ENCODE measurements at places on chromosomes 12 and 14. TPM values are rescaled to one million over a fixed set of nuclear protein-coding genes. Genes with fewer than 3 reads are reported as not detected.

GRCh38 chr12:668090-668481, 4.8 kb upstream of the NINJ2 start:
- no peaks in the 10 kb centered on the region for H3K27me3 ChIP-seq
- DNase-seq = no peak
- H3K27ac ChIP-seq = no peak overlapping the region
- H3K36me3 ChIP-seq = no peaks in the 10 kb centered on the region
- no peaks in the 10 kb centered on the region for H3K4me1 ChIP-seq

- no peaks in the 10 kb centered on the region for H3K36me3 ChIP-seq
- no peak overlapping the region for H3K27ac ChIP-seq
- no peaks in the 10 kb centered on the region for H3K27me3 ChIP-seq
- no peak overlapping the region for H3K4me3 ChIP-seq
These were observed 6.9 kb downstream of the ALDH6A1 start for GRCh38 chr14:74077401-74077800.

DNA sequence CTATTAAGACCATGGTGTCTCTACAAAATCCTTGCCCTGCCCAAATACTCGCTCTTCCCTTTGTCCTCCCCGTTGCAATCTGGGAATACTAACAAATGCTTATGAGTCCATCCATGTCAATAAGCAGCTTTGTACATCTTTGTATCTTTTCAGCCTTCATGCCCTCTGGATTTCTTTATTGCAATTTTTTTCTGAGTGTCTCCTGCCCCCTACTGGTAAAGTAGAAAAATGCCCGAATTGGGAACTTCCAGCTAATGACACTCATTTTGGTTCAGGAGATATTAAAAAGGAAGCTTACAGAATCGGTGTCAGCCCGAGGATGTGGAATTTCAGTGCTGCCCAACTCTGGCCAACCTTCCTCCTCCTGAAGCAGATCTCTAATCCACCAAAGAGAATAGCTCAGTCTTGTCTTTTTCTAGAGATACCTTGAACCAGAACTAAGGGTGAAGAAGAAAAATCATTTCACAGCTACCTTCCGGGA, 46.0 kb downstream of the SH2B3 start:
- H3K27ac ChIP-seq = no peak overlapping the region
- no peaks in the 10 kb centered on the region for H3K27me3 ChIP-seq
- DNase-seq = no peak
- no peaks in the 10 kb centered on the region for H3K4me1 ChIP-seq
- no peaks in the 10 kb centered on the region for H3K36me3 ChIP-seq

DNA sequence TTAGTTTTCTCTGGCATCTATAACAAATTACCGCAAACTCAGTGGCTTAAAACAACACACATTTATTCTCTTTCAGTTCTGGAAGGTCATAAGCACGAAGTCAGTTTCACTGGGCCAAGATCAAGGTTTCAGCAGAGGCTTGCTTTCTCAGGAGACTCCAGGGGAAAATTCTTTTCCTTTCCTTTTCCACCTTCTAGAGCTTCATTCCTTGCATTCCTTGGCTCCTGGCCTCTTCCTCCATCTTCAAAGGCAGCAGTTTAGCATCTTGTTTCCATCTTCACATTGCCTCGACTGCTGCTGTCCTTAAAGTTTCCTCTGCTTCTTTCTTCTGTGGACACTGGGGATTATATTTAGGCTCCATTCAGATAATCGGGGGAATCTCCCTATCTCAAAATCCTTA, 106.1 kb downstream of the PDE3A start:
- H3K27me3 ChIP-seq = no peaks in the 10 kb centered on the region
- H3K27ac ChIP-seq = no peak overlapping the region
- no peak overlapping the region for H3K4me3 ChIP-seq
- H3K36me3 ChIP-seq = no peaks in the 10 kb centered on the region

GRCh38 chr14:43014338-43014737, 1407.7 kb downstream of the LRFN5 start:
- no peak for DNase-seq
- H3K36me3 ChIP-seq = no peaks in the 10 kb centered on the region
- H3K4me3 ChIP-seq = no peak overlapping the region
- H3K27me3 ChIP-seq = no peaks in the 10 kb centered on the region
- H3K27ac ChIP-seq = no peak overlapping the region

- H3K4me1 ChIP-seq = no peaks in the 10 kb centered on the region
- no peak for DNase-seq
- no peak overlapping the region for H3K27ac ChIP-seq
- H3K36me3 ChIP-seq = no peaks in the 10 kb centered on the region
- H3K27me3 ChIP-seq = no peaks in the 10 kb centered on the region
These were observed 510.5 kb upstream of the LRFN5 start for GRCh38 chr14:41096131-41096530.

DNA sequence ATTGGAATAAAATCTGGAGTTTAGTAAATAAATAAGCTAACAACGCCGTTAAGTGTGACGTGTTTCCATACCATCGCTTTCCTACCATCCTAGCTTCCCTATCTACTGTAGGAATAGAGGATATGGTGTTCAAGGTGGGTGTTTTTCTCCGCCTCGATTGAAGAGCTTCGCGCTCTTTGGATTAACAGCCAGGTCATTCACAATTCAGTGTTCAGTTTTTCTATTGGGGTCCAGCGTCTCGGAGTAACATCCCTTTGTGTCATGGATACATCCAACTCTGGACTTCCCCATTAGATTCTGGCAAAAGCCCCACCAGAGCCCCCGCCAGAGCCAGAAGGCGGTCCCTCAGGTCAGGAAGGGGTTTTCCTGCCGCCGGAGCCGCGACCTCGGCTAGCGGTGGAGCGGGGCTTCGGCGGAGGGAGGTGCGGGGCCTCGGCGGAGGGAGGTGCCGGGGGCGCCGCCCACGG, 1.2 kb upstream of the SRGAP1 start:
- peak overlapping the region; percentile 84 for H3K4me3 ChIP-seq
- peak overlapping the region; percentile 92 for H3K27ac ChIP-seq
- H3K36me3 ChIP-seq = no peaks in the 10 kb centered on the region
- DNase-seq = no peak
- H3K4me1 ChIP-seq = no peaks in the 10 kb centered on the region
- H3K27me3 ChIP-seq = no peaks in the 10 kb centered on the region

- no peak overlapping the region for H3K4me3 ChIP-seq
- no peak for DNase-seq
- no peaks in the 10 kb centered on the region for H3K27me3 ChIP-seq
- H3K36me3 ChIP-seq = no peaks in the 10 kb centered on the region
- no peak overlapping the region for H3K27ac ChIP-seq
- no peaks in the 10 kb centered on the region for H3K4me1 ChIP-seq
These were observed 70.7 kb downstream of the NOVA1 start for GRCh38 chr14:26527095-26527494.

DNA sequence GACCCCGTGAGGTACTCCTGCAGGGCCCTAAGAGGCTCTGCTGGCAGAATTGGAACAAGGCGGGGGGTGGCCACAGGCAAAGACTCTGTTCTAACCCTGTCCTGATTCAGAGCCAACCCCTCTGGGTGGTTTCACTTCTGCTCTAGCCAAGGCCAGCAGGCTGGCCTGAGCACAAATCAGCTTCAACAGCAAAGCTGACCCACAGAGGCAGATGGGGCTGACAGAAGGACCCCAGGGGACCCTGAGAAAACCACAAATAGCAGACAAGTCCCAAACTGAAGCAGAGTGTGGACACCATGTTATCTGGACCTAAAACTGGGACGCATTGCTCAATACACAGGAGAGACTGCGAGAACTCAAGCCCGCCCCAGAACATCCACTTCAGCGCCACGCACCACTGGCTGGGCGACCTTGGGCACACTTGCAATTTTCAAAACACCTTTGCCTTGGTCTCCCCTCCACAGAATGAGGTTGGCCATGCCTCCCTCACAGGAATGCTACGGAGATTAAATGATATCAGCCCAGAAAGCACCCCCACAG, 76.4 kb upstream of the DICER1 start:
- H3K27ac ChIP-seq = no peak overlapping the region
- H3K27me3 ChIP-seq = no peaks in the 10 kb centered on the region
- peak; percentile 67 for DNase-seq
- no peak overlapping the region for H3K4me3 ChIP-seq
- H3K36me3 ChIP-seq = no peaks in the 10 kb centered on the region
- peaks cover 4% of the 10 kb centered on the region for H3K4me1 ChIP-seq

- H3K36me3 ChIP-seq = no peaks in the 10 kb centered on the region
- peak overlapping the region; percentile 49 for H3K27ac ChIP-seq
- H3K27me3 ChIP-seq = no peaks in the 10 kb centered on the region
- H3K4me1 ChIP-seq = no peaks in the 10 kb centered on the region
These were observed 39.8 kb downstream of the ELK3 start for GRCh38 chr12:96233939-96234461.

GRCh38 chr12:81819991-81820633, 61.0 kb upstream of the PPFIA2 start:
- H3K36me3 ChIP-seq = no peaks in the 10 kb centered on the region
- no peak for DNase-seq
- H3K4me3 ChIP-seq = no peak overlapping the region
- no peak overlapping the region for H3K27ac ChIP-seq

GRCh38 chr14:76753541-76754198, 7.6 kb upstream of the VASH1 start:
- no peaks in the 10 kb centered on the region for H3K36me3 ChIP-seq
- no peak for DNase-seq
- no peak overlapping the region for H3K27ac ChIP-seq
- H3K4me1 ChIP-seq = no peaks in the 10 kb centered on the region
- no peak overlapping the region for H3K4me3 ChIP-seq

DNA sequence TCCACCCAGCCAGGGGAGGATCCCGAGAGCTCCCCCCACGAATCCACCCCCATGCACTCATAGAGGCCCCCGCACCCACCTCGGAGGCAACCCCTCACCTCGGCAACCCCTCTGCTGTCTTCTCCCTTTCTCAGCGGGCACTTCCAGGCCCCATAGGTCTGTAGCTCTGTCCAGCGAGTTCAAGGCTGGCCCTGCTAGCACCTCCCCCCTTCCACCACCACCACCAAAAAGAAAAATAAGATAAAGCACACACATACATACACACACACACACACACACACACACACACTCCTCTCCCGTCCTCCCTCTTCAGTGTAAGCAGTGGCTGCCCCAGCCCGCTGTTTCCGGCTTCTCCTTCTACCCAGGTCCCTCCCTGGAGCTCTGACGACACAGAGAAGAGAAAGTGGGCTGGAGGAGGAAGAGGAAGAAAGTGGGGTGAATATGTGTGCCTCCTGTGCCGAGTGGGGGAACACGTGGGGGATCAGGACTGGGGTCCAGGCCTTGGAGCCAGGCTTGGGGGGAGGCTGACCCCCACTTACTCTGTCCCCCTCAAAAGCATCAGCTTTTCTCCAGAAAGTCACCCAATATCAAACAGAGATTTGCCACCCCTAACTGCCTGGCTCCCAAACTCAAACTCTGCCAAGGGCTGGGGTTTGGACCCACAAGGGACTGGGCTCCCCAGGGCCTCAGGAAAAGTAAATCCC, at the start of gene STAT6:
Gene STAT6 (minus strand): TSS at position 332 of the 704 bp plus-strand sequence. CDS start 3,084 bp downstream, outside the sequence.
- peak; percentile 96 for DNase-seq
- peaks cover 48% of the 10 kb centered on the region for H3K4me1 ChIP-seq
- no peaks in the 10 kb centered on the region for H3K27me3 ChIP-seq
- peak within 1 kb of the TSS; percentile 81 for H3K4me3 ChIP-seq

DNA sequence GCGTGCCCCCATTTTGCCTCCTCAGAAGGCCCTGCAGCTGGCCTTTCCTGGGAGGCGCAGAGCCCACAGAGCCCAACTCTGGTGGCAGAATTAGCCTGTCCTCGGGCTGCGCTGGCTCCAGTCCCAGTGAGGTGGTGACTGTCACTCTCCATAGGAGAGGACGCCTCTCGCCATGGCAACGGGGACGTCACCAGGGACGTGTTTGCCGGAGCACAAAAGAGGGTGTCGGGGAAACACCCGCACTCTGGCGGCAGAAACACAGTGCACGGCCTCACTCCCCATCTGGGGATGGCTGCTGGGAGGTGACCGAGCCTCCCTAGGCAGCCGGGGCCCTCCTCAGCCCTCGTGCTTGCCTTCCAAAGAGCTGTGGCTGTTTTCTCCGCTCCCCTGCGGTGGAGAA, 50.2 kb upstream of the NCOR2 start:
- no peaks in the 10 kb centered on the region for H3K4me1 ChIP-seq
- no peak for DNase-seq
- H3K4me3 ChIP-seq = no peak overlapping the region
- no peak overlapping the region for H3K27ac ChIP-seq
- H3K36me3 ChIP-seq = no peaks in the 10 kb centered on the region

- no peaks in the 10 kb centered on the region for H3K4me1 ChIP-seq
- no peaks in the 10 kb centered on the region for H3K36me3 ChIP-seq
- H3K27ac ChIP-seq = peak overlapping the region; percentile 81
- no peaks in the 10 kb centered on the region for H3K27me3 ChIP-seq
These were observed 610 bp downstream of the TMTC2 start for GRCh38 chr12:82687021-82688011.

- no peak overlapping the region for H3K27ac ChIP-seq
- peak overlapping the region; percentile 62 for H3K4me3 ChIP-seq
- H3K4me1 ChIP-seq = no peaks in the 10 kb centered on the region
- DNase-seq = no peak
These were observed 867 bp downstream of the C12orf42 start for GRCh38 chr12:103494734-103495468.

DNA sequence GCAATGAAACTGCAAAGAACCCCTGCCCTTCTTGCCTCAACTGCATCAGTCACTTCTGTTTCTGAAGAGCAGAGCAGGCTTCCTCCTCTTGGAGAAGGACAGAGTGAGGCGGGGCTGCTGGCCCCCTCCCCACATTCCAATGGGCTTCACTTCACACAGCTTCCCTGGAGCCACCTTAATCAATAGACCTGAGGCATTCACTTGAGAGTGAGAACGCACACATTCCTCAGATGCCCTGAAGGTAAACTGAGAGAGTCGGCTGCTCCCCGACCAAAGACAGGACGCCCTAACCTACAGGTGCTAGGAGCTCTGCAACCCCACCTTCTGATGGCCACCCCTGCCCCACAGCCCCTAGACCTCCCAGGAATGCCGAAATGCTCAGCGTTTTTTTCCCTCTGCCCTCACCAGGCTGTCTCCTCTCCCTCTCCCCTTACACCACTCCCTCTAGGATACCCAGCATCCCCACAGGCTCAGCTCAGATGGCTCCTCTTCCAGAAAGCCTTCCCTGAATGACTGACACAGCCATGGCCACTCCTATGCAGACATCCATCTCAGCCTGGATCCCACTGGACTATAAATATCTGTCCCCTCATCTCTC, 31.1 kb downstream of the SYNE3 start:
- H3K27ac ChIP-seq = no peak overlapping the region
- H3K36me3 ChIP-seq = no peaks in the 10 kb centered on the region
- peaks cover 51% of the 10 kb centered on the region for H3K4me1 ChIP-seq

Gene INSM2
- not detected for total RNA-seq

Gene KRT6C
- not detected for total RNA-seq

Gene NEUROD4
- total RNA-seq = not detected

Gene SERPINA9
- not detected for total RNA-seq

Gene AICDA
- total RNA-seq = 1.9 TPM

Gene PTCSC3
- not detected for total RNA-seq

Gene GPR68
- total RNA-seq = 1.7 TPM

Gene VASH1
- 3.2 TPM for total RNA-seq

Gene EGLN3
- total RNA-seq = 14.0 TPM

Gene SART3
- total RNA-seq = 79.9 TPM

Gene ADAMTS20
- not detected for total RNA-seq

All from Peyer's patch (tissue), 4 donors.